ENCODE measurements at places on chromosomes 12 and 14.

DNA sequence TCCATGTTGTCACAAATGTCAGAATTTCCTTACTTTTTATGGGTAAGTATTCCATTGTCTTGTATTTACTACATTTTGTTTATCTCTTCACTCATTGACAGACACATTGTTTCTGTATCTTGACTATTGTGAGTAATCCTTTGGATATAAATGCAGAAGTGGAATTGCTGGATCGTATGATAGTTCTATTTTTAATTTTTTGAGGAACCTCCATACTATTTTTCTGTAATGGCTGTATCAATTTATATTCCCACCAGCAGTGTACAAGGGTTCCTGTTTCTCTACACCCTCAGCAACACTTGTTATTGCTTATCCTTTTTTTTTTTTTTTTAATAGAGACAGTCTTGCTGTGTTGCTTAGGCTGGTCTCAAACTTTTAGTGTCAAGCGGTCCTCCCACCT lies 3.5 kb upstream of the KICS2 start:
- DNase-seq, result no peak

DNA sequence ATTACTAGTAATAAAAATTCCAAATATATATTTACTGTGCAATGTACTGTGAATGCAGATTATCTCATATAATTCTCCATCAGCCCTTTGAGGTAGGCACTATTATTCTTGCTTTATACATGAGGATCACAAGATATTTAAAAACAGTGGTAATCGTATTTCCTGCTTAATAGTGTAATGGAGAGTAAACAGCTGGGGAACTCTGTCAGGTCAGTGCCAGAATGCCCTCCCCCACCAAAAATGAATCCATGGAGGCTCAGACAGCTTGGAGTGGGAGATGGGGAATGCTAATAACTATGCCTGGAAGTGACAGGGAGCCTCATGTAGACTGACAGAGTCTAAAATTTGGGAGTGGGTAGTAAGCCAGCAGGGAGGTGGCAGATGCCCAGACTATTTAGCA lies 153.6 kb downstream of the PAH start:
- no peak for DNase-seq

- no peak for DNase-seq
Observed at GRCh38 chr14:76208340-76208739, 56.6 kb downstream of the GPATCH2L start.

DNA sequence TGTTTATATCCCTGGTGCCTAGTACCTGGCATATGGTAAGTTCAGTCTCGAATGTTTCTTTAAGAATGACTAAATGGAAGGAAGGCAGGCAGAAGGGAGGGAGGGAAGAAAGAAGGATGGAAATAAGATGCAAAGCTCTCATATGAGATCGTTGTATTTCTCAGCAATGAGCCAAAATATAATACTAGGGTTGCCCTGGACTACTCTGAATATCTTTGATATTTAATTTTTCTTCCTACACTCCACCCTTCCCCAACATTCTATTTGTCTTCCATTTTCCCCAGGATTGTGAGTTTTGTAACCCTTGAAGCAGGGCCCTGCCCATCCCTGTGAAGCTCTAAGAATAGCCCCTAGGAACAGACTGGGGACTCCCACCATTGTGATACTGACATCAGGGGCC lies 43.9 kb downstream of the GUCY2C start:
- no peak for DNase-seq

DNA sequence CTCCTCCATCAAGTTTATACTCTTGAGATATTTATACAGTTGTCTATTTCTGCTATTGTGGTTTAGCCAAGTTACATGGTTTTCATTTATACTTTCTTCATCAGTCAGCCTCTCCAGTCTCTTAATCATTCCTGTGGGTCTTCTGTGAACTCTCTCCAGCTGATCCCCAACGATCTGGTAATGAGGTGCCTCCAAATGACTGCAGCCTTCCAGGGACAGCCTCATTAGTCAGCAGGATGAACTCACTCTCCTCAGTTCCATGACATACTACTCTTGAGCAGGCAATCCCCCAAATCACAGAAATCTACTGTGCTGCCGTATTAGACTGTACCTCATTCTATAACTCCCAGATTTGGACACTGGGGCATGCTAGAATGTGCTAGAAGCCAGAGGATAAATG lies 15.3 kb downstream of the AREL1 start:
- no peak for DNase-seq

- no peak for DNase-seq
Observed at GRCh38 chr12:4423528-4424195, 22.0 kb downstream of the FGF6 start.

- DNase-seq, result no peak
Observed at GRCh38 chr14:23861666-23862065, 91.9 kb upstream of the DHRS4 start.

DNA sequence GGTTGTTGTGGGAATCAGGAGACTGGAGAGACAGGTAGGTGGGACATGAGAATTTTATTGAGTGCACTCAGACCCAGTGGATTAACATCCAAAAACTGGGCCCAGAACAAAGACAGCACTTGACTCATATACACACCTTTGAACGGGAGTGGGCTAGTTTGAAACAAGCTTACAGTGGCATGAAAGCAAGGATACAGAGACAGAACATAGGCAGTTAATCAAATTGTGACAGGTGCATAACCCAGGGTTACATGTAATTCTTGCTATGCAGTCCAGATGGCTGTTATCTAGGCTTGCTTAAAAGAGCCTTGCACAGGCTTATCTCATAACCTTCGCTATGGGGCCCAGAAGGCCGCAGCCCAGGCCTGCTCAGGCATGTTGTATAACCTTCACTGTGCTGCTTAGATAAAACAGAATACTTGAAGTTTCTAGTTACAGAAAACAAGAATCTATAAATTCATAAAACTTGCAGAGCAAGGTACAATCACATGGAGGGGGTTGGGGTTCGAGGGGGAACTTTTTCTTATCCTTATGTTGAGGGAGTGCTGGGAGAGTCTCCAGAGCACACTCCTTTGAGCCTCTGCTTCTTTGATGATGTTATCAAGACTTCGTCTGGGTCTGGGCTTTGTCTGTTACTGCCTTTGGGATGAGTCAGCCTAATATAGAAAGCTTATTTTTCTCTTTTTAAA lies 81.7 kb downstream of the TNFAIP2 start:
- DNase-seq, result no peak

DNA sequence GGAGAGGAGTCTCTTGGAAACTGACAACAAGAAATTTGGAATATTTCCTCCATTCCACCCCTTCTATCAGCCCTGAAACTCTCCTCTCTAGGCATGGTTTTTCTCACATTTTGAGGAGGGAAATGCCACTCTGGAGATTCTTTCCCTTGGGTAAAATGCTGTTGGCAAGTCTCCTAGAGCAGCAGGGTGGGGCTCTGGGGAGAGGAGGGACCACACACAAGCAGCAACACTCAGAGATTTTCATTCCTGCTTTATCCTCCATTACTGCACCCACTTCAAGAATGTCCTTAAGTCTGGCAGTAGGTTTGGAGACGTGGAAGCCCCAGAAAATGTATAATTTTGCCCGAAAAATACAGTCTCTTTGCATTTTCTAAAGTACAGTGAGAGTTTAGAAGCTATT lies 130.8 kb upstream of the FLRT2 start:
- DNase-seq, result no peak

GRCh38 chr14:62099091-62099490 lies 336.9 kb downstream of the SNAPC1 start:
- DNase-seq, result no peak

- no peak for DNase-seq
Observed at GRCh38 chr14:60722107-60722356, 2.1 kb downstream of the SIX4 start.

GRCh38 chr12:51751661-51752060 lies 96.9 kb downstream of the FIGNL2 start:
- DNase-seq, result no peak

DNA sequence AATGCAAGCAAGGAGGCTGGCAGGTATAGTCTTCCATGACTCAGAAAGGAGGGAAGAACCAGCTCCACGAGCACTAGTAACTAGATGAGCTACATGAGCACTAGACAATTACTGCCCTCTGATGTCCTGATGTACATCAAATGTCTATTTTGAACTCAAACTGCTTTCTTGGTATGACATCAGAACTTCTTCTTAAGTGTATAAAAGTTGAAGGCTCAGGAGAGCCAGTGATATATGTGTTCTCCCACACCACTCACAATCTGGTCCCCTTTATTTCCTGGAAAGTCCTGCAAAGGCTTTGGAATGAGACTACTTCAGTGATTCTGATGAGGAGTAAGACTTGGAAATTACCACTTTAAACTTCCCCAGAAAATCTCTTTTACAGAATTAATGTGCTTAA lies 18.5 kb upstream of the DHRS7 start:
- DNase-seq, result no peak

DNA sequence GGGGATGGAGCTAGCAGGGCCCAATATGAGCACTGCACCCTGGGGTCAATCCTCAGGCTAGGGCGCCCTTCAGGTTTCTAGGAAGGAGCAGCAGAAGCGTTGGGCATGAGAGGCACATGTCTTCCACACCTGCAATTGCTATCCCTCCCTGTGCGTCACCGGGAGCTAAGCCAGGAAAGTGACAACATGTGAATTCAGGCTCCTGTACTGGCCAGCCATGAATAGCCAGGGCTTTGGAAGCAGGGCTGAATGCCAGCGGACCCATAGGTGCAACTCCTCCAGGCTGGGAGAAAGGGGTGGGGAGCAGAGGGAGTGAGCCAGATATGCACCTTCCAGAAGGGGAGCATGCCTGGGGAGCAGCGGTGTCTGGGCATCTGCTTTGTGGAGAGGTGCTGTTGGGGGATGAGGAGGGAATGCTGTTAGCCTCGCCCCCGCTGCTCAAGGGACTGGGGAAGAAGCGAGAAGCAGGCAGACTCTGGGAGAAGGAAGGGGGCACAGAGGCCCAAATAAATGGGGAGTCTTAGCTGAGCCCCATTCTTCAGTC lies 6.1 kb downstream of the HOXC5 start:
- no peak for DNase-seq

GRCh38 chr12:46458500-46459102 lies 86.0 kb upstream of the SLC38A2 start:
- no peak for DNase-seq

- DNase-seq, result peak; percentile 65
Observed at GRCh38 chr12:116910645-116911451, at the start of gene FBXW8. Gene FBXW8 (plus strand): TSS chr12:116910950. CDS start chr12:116911038, 88 bp downstream.

DNA sequence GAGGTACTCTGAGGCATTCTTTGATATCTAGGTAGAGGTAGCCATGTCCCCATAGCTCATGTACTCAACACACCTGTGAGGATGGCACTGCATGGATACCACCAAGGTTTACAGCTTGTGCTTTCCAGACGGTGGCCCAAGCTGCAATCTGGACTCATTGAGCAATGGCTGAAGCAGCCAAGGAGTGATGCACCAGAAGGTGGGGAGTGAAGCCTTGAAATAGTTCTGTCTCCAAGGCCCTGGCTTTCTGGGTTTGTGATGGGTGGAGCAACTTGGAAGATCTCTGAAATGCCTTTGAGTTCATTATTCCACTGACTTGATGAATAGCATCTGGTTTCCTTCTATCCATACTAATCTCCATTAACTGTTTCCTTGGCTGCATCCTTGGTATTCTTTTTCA lies 290.0 kb upstream of the NOVA1 start:
- no peak for DNase-seq

GRCh38 chr12:83335748-83336147 lies 649.0 kb downstream of the TMTC2 start:
- no peak for DNase-seq

GRCh38 chr12:91180582-91181395 lies 1.8 kb downstream of the DCN start:
- no peak for DNase-seq

- no peak for DNase-seq
Observed at GRCh38 chr12:52246720-52247621, 13.9 kb downstream of the KRT7 start.

GRCh38 chr14:68995731-68996130 lies 16.6 kb upstream of the ACTN1 start:
- DNase-seq, result no peak

Measured in CD4-positive, alpha-beta T cell treated with Interleukin-15 for 1 hour (primary cell).